HFFc6 (cell line): ENCODE measurements at places on chromosomes 7 and 10.

- DNase-seq = no peak
These were observed 45.3 kb downstream of the RASGEF1A start for GRCh38 chr10:43221419-43222209.

GRCh38 chr7:145534301-145534700 lies 582.3 kb upstream of the CNTNAP2 start:
- DNase-seq = no peak

- DNase-seq = no peak
These were observed 211.2 kb upstream of the PRSS58 start for GRCh38 chr7:142468871-142469665.

GRCh38 chr7:159125955-159126270 lies 18.8 kb downstream of the VIPR2 start:
- DNase-seq = no peak

GRCh38 chr7:142813226-142813625 lies 41.6 kb upstream of the EPHB6 start:
- peak; percentile 71 for DNase-seq

- DNase-seq = no peak
These were observed 117.5 kb downstream of the TCF7L2 start for GRCh38 chr10:113067501-113067900.

GRCh38 chr10:120738658-120739057 lies 112.5 kb upstream of the WDR11 start:
- DNase-seq = no peak

- DNase-seq = no peak
These were observed 63.0 kb downstream of the ABRAXAS2 start for GRCh38 chr10:124864421-124865193.

GRCh38 chr10:22379059-22379458 lies 33.8 kb downstream of the SPAG6 start:
- DNase-seq = no peak

DNA sequence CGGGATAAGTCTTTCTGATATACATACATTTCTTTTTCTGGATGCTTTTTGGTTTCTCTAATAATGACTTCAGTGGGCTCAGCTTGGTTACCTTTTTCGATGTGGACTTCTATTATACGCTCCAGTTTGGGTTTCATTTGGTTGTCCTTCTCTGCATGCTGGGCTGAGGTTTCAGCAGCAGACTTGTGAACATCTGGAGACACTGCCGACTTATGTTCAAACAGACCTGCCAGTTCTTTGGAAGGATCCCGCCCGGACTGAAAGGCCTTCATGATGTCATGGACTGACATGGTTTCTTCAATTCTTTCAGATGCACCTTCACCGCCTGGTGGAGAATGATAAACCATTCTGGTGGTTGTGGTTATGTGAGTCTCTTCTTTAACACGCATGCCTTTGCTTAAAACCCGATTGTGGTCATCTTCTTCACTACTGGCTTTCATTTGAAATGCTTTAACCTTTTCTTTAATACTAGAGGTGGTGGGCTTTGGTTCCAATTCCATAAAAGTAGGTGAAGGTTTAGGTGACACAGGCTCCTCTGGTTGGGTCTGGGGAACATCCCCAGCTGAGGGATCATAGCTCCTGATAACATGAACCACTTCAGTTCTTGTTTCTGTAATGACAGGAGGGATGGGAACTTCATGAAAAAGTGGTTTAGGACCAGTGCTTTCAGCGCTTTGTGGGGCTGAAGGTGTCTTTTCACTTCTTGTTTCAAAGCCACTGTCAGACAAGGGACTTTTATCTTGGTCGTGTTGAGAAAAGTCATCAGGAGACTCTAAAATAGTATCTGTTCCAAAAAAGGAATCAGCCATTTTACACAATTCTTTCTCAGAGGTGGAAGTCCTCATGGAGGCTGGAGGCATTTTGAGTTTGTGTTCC lies 167.7 kb upstream of the CCDC6 start:
- no peak for DNase-seq

DNA sequence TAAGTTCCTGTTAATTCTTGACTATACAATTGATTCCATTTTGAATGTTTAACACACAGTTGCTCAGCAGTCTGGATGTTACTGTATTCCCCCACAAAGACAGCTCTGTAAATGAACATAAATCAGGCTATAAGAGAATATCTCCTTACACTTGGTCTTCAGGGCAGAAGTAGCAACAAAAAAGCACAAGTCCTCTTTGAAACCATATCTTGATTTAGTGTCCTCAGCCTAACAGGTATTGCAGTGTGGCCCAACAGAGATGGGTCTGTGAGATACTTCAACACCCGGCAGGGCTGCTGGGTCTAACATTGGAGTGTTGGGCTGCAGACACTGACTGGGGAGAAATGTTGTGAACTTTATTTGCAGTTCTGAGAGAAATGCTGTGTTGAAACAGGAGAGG lies 75.8 kb downstream of the CUL1 start:
- DNase-seq = no peak

DNA sequence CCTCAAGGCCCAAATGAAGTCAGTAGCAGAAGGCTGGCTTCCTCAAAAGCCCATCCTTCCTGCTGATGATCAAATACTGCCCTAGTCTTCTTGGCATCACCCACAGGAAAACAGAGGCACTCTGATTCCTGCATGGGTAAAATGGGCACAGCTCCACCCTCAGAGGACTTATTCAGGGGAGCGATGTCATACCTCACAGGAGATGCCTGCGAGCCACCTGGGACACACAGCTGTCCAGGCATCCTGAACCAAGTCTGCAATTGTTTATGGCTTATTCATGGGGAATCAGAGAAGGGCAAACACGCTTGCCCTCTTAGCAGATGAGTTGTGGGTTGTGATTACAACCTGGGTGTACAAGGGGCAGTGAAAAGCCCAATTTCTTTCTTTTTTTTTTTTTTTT lies 22.0 kb upstream of the LMTK2 start:
- no peak for DNase-seq
